ENCODE measurements at places on chromosomes 2 and 18.

- DNase-seq, result no peak
Measured at GRCh38 chr2:197571627-197572271, 55.9 kb downstream of the MOB4 start.

GRCh38 chr2:237074211-237074993 is 11.3 kb upstream of the COPS8 start:
- DNase-seq, result no peak

- no peak for DNase-seq
Measured at GRCh38 chr2:38032946-38033345, 43.0 kb downstream of the CYP1B1 start.

DNA sequence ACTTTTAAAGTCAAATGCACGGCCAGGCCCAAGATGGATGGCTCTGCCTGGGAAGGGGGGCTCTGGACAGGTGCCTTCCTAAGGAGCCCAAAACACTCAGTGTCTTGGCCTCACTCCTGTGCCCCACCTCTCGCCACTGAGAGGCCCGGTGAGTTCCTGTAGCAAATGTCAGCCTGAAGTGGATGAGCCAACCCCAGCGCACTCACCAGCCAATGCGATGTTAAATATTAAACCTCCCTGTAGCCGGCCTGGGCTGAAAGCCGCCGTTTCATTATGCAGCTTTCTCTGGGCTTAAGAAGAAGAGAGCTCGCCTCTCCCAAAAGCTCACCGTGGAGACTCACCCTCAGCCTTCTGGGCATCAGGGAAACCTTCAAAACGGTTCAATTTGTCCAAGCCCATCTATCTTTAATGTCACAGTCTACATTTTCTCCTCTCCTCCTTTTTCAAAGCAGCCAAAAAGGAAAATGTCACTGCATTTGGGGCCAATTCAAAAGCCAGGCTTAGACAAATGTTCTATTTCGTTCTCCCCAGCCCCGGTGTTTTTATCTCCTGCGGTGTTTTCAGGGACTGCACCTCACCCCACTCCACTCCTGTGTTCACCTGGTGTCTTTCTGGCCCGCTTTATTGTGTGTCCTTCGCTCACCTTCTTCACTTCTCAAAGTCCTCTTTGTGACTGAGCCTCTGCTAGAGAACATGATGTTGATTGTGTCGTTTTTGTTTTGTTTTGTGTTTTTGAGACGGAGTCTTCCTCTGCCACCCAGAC is 124.0 kb downstream of the NRP2 start:
- no peak for DNase-seq

GRCh38 chr18:24402209-24402785 is 4.7 kb upstream of the OSBPL1A start:
- no peak for DNase-seq

DNA sequence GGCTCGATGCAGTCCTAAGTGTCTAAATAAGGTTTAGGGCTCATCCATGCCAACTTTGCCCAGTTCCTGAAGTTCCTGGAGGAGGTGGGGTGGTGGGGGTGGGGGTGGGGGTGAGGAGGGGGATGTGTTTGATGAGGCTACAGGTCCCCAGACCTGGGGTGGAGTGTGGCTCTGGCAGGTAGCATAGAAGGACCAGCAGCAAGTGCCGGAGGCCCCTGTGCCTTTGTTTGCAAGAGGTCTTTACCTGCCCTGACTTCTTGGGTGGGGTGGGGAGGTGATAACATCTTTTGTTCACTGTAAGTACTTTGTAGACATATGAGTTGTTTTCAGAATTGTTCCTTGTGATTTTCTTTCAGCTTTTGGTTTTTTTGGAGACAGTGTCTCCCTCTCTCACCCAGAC is 10.0 kb downstream of the SH3BP4 start:
- DNase-seq, result no peak

DNA sequence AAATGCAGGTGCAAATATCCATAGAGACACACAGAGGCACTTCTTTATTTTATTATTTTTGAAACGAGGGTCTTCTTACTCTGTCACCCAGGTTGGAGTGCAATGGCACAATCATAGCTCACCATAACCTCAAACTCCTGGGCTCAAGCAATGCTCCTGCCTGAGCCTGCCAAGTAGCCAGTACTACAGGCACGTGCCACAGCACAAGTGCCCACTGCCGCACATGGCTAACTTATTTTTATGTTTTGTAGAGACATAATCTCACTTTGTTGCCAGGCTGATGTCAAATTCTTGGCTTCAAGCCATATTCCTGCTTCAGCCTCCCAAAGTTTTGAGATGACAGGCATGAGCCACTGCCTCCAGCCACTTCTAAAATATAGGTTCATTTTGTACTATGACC is 537.6 kb downstream of the THSD7B start:
- DNase-seq, result peak; percentile 55
